ENCODE measurements at places on chromosomes 12 and 14.

GRCh38 chr12:94699801-94700200 lies 49.4 kb upstream of the TMCC3 start:
- no peak for DNase-seq

DNA sequence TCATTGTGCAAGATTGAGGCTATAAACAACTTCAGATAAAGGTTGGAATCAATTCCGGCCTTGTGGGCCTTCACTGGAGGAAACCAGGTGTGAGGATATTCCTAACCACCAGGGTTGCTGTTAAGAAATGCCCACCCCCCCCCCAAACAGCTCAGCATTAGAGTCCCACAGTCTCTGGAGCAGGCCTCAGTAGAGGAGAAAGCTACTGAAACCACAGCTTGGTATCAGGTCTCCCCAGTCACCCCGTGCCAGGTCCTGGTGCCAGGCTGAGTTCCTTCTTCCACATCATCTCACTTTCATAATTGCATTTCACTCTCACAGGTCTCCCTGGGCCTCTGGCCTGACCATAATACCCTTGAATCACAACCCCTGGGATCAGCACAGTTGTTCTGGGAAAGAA lies 12.5 kb downstream of the GALNT6 start:
- DNase-seq, result no peak

- DNase-seq, result no peak
These were observed 2.4 kb upstream of the DYNC1H1 start for GRCh38 chr14:101961746-101962502.

- DNase-seq, result peak; percentile 89
These were observed 224.6 kb upstream of the CRY1 start for GRCh38 chr12:107317751-107318555.

DNA sequence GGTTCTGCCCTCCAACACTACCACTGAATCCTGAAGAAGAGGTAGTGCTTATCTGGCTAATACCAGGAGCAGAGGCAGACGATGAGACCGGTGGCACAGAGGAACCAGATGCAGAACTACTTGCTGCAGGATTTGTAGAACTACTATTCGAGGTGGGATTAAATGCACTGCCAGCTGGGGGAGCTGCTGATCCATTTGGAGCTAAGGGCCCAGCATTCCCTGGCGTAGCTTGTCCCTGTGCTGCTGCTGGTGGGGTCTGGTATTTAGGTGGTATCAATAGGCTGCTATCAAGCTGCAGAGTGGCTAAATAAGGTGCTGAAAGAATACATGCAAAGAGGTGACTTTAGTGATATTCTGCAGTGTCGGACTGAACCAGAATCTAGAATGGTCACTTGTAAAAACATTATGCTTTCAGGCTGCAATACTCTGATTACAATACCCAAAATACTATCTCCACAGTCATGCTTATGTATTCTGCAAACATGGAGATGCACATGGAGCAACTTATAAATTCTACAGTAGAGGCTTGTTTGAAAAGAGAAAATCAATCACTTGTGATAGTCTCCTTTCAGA lies 294.2 kb downstream of the MED13L start:
- DNase-seq, result no peak

- DNase-seq, result peak; percentile 74
These were observed 738 bp downstream of the CKAP4 start for GRCh38 chr12:106246891-106247673.

DNA sequence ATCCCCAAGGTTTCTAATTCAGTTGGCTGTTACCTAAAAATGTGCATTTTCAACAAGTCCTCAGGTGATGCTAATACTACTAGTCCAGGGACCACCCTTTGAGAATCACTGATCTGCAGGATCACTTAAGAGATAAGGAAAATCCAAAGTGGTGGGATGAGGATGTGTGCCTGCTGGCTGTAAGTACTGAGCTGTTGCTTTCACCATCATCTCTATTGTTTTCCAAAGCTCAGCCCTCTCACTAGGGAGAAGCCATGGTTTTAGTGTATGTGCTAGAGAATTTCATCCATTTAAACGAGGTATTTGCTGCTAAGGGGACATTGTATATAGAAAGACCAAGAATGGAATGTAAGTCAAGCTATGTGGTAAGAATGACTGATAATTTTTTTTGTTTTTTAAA lies 202.3 kb downstream of the KIF21A start:
- no peak for DNase-seq

DNA sequence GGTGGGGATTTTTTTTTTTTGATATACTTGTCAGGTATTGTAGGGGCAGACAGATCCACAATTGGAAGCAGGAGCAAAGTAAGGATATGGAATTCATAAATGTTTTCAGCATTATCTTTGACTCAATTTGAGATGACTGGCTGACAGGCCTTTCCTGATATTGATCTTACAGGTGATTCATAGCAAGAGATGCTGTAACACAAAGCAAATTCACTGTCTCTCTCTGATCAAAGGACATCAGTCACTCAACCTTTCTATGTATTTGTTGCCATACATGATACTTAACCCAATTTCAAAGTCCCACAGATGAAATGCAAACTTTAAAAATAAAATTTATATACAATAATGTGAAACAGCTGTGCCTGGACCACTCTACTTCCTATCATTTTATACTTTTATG lies 1506.9 kb downstream of the AACS start:
- no peak for DNase-seq

GRCh38 chr14:96585672-96586013 lies 83.5 kb downstream of the PAPOLA start:
- no peak for DNase-seq

DNA sequence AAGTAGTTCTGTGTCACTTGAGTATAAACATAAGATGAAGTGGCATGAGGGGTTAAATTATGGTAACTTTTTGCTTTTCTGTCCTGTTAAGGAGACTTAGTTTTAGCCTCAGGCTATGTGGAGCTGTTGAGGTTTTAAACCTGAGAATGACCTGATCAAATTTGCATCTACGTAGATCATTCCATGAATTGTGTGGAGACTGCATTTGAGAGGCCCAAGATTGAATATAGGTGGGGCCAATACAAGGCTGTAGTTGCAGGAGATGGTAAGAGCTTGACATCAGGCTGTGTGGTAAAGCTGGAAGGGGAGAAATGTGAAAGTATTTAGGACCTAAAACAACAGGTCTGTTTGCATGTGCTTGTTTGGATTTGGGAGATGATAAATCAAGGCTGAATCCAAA lies 249.5 kb downstream of the SLC16A7 start:
- DNase-seq, result no peak

All from right forelimb (tissue), 1 donor.